ELF-1 (cell line): ENCODE measurements at places on chromosomes 7 and 10.

- DNase-seq, result no peak
Observed at GRCh38 chr7:7979558-7979957, 11.0 kb downstream of the GLCCI1 start.

DNA sequence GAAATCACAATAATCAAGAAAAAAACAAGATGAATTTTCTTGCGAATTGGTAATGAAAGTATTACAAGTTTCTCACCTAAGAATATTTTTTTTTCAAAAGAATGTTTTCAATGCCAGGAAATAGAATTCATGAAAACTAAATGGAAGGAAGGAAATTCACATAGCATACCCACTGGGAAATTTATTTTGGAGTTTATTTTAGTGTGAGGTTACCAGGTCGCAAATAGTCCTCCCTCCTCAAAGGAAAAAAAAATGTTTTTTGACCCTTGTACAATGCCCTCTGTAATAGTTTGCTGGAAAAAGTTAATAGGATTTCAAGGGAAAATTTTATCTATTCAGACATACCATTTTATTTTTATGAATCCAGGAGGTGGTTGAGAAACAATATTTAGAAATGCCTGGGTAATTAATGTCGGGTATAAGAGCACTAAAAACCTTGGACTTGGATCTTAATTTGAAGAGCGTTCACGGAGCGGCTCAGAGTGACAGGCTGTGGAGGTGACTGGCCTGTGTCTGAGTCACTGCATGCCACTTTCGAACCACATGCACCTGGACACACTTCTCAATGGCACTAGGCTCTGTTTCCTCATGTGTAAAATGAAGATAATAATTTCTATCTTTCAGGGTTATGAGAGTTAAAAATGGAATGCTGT lies 28.2 kb downstream of the CUBN start:
- no peak for DNase-seq

DNA sequence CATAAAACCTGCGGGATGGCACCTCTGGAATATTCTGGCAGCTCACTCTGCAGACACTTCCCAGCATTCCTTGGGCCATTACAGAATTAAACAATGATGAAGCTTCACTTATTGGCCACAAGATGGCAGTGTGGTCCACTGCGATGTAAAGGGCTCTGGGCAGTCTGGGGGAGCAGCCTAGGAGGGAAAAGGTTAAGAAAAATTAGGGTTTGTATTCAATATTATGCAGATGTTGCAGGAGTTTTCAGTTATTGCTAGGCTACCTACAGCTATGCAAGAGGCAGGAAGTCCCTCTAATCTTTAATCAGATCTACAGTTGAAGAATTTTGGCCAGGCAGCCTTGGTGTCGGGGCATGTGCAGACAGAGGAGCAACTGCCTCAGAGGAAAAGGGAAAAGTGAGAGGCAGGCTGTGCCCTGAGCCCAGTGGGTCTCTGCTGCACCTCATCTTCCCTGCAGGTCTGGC lies 233.2 kb upstream of the PRSS1 start:
- peak; percentile 53 for DNase-seq

GRCh38 chr10:56318816-56319215 lies 42.2 kb downstream of the ZWINT start:
- no peak for DNase-seq

GRCh38 chr7:149147072-149147751 lies at the start of gene ZNF398:
Gene ZNF398, plus strand, starts transcription at chr7:149147453. Its CDS starts 290 bp downstream, at chr7:149147743.
- DNase-seq, result peak; percentile 74

- DNase-seq, result no peak
Observed at GRCh38 chr10:43119416-43120115, 18.7 kb upstream of the CSGALNACT2 start.
